ENCODE measurements at places on chromosomes 3 and 15.

- no peak for DNase-seq
Observed at GRCh38 chr3:196967412-196968232, 1.0 kb downstream of the PIGZ start.

GRCh38 chr3:128226795-128227395, 73.6 kb downstream of the EEFSEC start:
- DNase-seq, result peak; percentile 61

DNA sequence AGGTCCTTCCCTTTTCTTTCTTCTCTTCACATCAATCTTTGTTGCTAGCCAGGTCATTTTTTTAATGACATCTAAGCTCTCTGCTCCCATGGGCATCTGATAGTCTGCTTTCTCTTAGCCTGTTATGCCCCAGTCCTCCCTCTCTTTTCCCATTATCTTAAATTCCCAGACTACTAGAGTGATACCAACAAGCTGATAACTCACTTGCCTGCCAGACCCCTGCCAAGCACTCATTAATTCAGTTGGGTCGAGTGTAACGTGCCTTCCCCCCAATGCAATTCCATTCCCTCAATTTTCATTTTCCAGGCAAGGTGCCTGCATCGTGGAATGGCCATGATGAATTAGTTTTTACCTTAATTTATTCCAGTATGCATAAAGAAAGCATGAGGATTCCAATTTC, 450.8 kb upstream of the ADAMTS9 start:
- no peak for DNase-seq

GRCh38 chr3:14147066-14147435, 22.2 kb downstream of the TMEM43 start:
- no peak for DNase-seq

- no peak for DNase-seq
Observed at GRCh38 chr15:75033809-75034208, 10.4 kb downstream of the PPCDC start.

GRCh38 chr15:48354694-48355303, 23.6 kb downstream of the DUT start:
- no peak for DNase-seq

DNA sequence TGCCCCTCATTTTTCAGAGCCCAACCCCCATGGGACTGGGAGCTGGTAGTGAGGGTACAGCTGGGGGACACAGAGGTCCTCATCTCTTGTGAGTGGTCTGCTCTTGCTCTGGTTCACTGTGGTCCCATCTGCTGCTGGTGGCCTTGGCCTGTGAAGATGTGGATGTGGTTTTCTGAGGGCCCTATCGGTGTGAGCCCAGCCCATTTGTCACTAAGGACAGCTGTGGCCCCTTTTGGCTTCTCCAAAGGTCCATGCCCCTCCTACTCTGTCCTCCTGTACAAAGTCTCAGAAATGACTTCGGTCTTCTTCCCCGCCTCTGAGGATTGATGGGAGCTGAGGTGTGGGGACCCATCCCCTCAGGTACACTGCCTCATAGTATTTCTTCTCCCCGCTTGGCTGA, 21.0 kb downstream of the LIPC start:
- DNase-seq, result no peak

DNA sequence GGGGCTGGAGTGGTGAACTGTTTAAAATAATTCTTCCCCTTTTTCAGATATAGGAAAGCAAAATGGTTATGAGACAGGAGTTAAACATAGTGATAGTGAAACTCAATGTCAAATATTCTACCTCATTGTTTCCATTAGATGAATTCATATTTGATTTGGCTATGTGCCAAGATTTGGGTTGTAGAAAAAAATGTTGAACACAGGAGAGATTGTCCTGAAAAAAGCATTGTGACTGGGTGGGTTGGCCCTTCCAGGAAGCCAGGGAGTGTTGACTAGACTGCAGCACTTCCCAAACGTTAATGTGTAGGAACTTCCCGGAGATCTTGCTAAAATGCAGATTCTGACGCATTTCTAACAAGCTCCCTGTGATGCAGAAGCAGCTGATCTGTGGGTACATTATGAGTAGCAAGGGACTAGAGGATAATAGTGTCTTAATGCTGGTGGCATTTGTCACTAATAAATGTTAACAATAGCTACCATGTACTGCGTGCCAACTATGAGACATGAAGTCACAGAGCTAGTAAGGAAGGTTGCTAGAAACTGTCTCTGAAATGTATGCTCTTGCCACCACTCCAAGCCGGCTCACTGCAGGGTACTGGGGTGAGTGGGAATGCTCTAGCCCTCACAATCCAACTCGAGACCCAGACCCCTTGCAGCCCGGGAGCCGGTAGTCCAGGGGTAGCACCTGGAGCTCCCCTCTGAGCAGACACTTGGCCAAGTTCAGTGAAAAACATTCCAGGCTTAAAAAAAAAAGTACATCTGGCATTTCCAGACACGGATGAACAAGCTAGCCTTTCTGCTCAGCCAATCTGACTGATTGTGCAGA, 120.6 kb downstream of the CD47 start:
- DNase-seq, result no peak

GRCh38 chr3:140359233-140359995, 318.4 kb upstream of the TRIM42 start:
- no peak for DNase-seq

GRCh38 chr3:52046186-52046901, 10.0 kb downstream of the DUSP7 start:
- no peak for DNase-seq

- DNase-seq, result no peak
Observed at GRCh38 chr3:38049358-38050126, 10.5 kb downstream of the DLEC1 start.

DNA sequence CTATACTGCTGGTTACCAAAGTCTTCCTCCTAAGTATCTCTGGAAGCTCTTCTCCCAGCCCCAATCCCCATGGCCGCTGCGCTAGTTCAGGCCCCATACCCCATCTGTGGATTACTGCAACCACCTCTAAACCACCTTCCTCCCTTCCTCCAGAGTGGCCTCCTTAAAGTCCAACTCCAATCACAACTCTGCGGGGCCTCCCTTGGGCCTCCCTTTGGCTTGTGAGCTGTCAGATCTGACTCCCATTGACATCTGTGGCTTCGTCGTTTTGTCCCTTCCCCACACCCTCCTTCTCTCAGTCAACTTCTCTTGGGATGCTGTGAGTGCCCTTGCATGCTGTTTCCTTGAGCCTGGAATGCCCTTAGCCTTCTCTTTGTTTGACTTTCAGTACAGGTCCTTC, 9.3 kb upstream of the HRH1 start:
- no peak for DNase-seq

- DNase-seq, result peak; percentile 17
Observed at GRCh38 chr15:80512726-80513660, 108.8 kb downstream of the ARNT2 start.

DNA sequence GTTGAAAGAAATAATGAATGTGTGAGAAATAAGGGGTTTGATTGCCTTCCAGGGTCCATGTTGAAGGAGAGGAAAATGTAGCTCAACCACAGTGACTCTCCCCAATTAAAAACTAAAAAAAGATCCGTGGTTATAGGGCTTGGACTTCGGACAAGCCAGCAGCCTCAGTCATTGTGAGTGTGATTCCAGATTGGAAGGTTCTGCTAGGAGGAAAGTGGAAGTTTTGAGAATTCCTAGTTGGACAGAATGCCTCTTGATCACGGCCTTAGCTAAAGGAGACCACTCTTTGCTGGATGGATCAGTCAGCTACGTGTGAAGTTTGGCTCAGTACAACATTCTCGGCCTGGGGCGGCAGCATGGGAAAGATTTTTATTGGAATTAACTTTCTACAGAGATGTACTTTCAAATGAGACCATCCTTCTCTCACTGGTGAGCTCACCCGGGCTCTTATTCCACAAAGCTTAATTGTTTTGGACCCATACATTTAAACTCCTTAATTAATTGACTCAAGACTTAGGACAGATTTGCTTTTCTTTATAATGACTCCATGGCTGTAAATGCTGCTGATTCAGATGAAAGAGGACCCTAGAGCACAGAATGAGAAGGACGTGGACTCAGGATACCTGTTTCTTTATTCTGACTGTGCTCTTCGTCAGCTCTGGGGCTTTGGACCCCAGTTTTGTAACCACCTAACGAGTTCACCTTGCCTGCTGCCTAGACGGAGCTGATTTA, 27.5 kb downstream of the FLNB start:
- no peak for DNase-seq

DNA sequence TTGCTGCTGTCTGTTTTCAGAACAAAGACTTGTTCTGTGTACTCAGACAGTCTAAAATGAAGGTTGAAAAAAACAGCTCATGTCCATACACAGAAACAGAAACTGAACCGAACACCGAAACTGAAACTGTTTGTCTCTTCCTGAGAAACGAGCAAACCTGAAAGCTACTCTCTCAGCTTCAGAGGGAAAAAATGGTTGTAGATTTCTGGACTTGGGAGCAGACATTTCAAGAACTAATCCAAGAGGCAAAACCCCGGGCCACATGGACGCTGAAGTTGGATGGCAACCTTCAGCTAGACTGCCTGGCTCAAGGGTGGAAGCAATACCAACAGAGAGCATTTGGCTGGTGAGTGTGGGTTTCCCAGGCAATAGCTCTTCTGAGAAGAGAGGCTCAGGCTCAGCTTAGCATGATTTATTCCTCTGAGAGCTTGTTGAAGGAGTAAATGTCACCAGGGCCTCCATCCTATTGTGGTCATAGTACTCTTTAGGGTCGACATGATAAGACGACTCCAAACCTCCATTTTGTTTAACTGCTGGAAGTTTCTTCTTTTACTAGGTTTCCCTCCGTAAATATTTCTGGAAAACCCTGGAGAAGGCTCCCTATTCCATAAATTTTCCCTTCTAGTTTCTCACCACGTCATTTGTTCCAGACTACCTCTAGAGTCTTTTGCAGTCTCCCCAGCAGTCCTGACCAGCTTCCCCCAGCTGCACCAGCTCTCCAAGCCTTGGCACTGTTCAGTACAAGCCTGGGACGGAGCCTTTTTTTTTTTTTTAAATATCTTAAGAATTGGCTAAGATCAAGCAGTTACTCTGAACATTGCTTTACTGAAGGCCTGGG, at the start of gene RTP4:
Gene RTP4, plus strand, starts transcription at position 135 of the 838 bp plus-strand sequence. Its CDS starts 57 bp downstream, at position 192.
- DNase-seq, result no peak

DNA sequence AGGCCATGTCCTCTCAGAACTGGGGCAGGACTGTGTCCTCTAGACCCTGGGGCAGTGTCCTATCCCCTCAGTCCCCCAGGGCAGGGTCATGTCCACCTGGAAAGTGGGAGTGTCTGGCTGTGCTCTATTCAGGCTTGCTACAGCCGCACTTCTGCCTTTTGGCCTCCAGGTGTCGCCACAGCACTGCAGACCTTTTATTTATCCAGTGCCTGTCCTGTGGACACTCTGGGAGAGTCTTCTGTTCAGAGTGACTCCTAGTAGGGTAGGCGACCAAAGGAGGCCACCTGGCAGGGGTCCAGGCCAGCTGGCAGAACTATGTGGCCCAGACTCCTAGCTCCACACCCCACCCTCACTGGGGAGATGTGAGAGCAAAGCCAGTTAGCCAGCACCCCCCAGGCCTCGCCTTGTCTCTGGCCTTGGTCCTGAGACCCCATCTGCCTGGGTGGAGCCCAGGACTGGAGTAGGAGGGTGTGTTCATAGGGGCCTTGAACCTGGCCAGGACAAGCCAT, 3.9 kb downstream of the TMIE start:
- DNase-seq, result peak; percentile 80

DNA sequence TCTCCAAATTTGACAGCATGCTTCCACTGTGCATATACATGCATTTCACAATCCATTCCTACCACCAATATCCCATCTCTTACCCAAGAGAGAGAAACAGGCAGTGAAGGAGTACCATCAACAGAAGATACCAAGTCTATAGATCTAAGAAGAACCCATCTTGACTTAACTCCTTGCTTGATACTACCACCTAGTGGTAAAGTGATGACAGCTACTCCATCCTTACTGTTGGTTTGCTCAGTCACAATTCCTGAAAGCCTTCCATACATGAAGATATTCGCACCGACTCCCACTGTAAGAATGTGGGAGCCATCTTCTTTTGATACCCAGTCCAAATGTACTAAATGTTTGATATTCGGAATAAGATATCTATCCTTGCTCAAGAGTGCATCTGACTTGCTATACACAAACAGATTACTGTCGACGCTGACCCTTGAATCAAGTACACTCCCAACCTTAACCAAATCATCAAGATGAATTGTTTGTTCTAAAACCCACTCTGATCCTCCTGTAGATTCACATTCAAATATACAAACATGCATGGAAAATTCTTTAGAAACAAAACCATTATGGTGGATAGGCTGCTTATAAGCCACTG, 123.1 kb downstream of the DMXL2 start:
- no peak for DNase-seq

Measured in WERI-Rb-1 (cell line).